GM23338 (cell line): ENCODE measurements at places on chromosomes 13 and 19. TPM values are rescaled to one million over a fixed set of nuclear protein-coding genes. Genes with fewer than 3 reads are reported as not detected.

GRCh38 chr19:12180377-12180776, 17.5 kb downstream of the ZNF136 start:
- DNase-seq: no peak

Gene CHST8
- 23.8 and 38.2 TPM in 2 replicates for total RNA-seq

- DNase-seq: no peak
Observed at GRCh38 chr19:18521692-18522123, at the start of gene ELL. TSS of gene ELL (minus strand) at chr19:18522070. CDS start at chr19:18522055, 15 bp downstream.

Gene C5AR1
- 0.58 TPM in 1 of 2 replicates, not detected in the other for total RNA-seq

Gene SIGLEC5
- total RNA-seq: not detected in 2 replicates

Gene SOX1
- 0.04 and 0.17 TPM in 2 replicates for total RNA-seq

Gene TEX29
- total RNA-seq: not detected in 2 replicates
